ENCODE measurements at places on chromosomes 2 and 18. TPM values are rescaled to one million over a fixed set of nuclear protein-coding genes. Genes with fewer than 3 reads are reported as not detected.
A peak's percentile ranks its signal among the peaks of the same experiment; 100 is the strongest.

GRCh38 chr2:121532894-121533293 lies 2.2 kb downstream of the RNU4ATAC start:
- H3K4me3 ChIP-seq: no peak overlapping the region
- DNase-seq: no peak
- no peak overlapping the region for H3K27ac ChIP-seq
- H3K36me3 ChIP-seq: no peaks in the 10 kb centered on the region

GRCh38 chr2:19111354-19111753 lies 247.1 kb downstream of the OSR1 start:
- no peaks in the 10 kb centered on the region for H3K4me1 ChIP-seq
- no peaks in the 10 kb centered on the region for H3K27me3 ChIP-seq
- no peak overlapping the region for H3K27ac ChIP-seq
- no peaks in the 10 kb centered on the region for H3K36me3 ChIP-seq
- H3K4me3 ChIP-seq: no peak overlapping the region
- no peak for DNase-seq

GRCh38 chr2:9809448-9810088 lies 33.7 kb upstream of the TAF1B start:
- peaks cover 11% of the 10 kb centered on the region for H3K4me1 ChIP-seq
- DNase-seq: peak; percentile 59
- H3K4me3 ChIP-seq: no peak overlapping the region
- H3K36me3 ChIP-seq: no peaks in the 10 kb centered on the region
- H3K27me3 ChIP-seq: no peaks in the 10 kb centered on the region

GRCh38 chr2:126635281-126635680 lies 20.7 kb upstream of the GYPC start:
- no peaks in the 10 kb centered on the region for H3K36me3 ChIP-seq
- no peaks in the 10 kb centered on the region for H3K27me3 ChIP-seq
- H3K27ac ChIP-seq: no peak overlapping the region
- no peaks in the 10 kb centered on the region for H3K4me1 ChIP-seq
- DNase-seq: no peak

GRCh38 chr2:136223274-136223673 lies 105.3 kb upstream of the CXCR4 start:
- H3K27me3 ChIP-seq: no peaks in the 10 kb centered on the region
- H3K36me3 ChIP-seq: no peaks in the 10 kb centered on the region
- no peaks in the 10 kb centered on the region for H3K4me1 ChIP-seq
- no peak for DNase-seq

DNA sequence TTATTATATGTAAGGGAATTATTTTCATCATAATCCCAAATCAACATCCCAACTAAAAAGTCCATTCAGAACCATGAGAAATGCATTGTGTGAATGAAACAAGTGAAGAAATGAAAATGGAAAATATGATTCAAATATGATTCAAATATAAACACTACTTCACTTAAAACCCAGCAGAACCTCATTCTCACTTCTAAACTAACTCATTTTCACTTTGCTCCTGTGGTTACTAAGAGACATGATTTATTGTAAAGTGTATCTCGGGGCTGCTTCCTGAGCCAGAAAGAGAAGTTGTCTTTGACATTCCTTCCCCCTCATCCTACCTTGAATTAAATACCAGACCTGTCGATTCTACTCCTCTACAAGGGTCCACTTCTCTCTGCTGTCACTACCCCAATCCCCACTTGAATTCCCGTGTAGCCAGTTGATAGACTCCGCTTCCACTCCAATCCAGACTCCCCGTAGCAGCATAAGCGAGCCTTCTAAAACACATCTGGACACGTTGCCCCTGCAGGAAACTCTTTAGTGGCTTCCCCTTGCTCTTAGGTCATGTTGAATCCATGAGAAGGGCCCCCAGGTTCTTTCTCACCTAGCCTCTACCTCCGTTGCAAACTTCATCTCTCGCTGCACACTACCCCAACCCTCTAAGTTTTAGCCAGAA lies 697.0 kb upstream of the ID2 start:
- no peak overlapping the region for H3K27ac ChIP-seq
- H3K36me3 ChIP-seq: no peaks in the 10 kb centered on the region
- no peaks in the 10 kb centered on the region for H3K27me3 ChIP-seq
- H3K4me1 ChIP-seq: no peaks in the 10 kb centered on the region
- no peak for DNase-seq

GRCh38 chr2:197360744-197361156 lies 50.2 kb upstream of the ANKRD44 start:
- no peak for DNase-seq
- H3K4me1 ChIP-seq: no peaks in the 10 kb centered on the region
- H3K27me3 ChIP-seq: no peaks in the 10 kb centered on the region
- H3K36me3 ChIP-seq: no peaks in the 10 kb centered on the region
- no peak overlapping the region for H3K4me3 ChIP-seq
- H3K27ac ChIP-seq: no peak overlapping the region

DNA sequence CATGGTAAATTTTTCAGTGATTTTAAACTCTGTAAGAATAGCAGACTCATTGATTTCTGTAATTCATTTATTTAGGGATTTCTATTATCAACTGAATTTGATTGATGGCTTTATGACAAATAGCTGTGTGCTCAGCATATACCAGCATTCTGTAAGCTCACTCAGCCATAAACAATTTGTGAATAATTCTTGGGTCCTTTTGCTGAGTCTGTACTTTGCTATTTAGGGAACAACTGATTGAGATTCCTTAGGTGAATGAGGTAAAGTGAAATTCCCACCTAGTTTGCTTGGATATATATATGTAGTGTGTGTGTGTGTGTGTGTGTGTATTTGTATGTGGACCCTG lies 76.7 kb upstream of the CAVIN2 start:
- no peaks in the 10 kb centered on the region for H3K27me3 ChIP-seq
- DNase-seq: no peak
- no peak overlapping the region for H3K4me3 ChIP-seq
- H3K4me1 ChIP-seq: no peaks in the 10 kb centered on the region
- no peak overlapping the region for H3K27ac ChIP-seq

Gene VIT
- 0.21 TPM for total RNA-seq

Gene TTR
- total RNA-seq: 2.8 TPM

Gene ICA1L
- 1.8 TPM for total RNA-seq

Gene ARHGEF4
- total RNA-seq: 1.6 TPM

Gene NOP58
- total RNA-seq: 34.3 TPM

Measured in colonic mucosa (tissue), 4 donors.